HEK293T (cell line): ENCODE measurements at places on chromosomes 12 and 14.

GRCh38 chr14:78131616-78132015 lies 38.6 kb upstream of the NRXN3 start:
- DNase-seq, result no peak

- no peak for DNase-seq
These were observed 35.9 kb upstream of the WNK1 start for GRCh38 chr12:716506-716905.

GRCh38 chr12:89247967-89248366 lies 104.3 kb downstream of the DUSP6 start:
- no peak for DNase-seq

- DNase-seq, result no peak
These were observed 9.2 kb upstream of the PRH2 start for GRCh38 chr12:10919809-10920208.

DNA sequence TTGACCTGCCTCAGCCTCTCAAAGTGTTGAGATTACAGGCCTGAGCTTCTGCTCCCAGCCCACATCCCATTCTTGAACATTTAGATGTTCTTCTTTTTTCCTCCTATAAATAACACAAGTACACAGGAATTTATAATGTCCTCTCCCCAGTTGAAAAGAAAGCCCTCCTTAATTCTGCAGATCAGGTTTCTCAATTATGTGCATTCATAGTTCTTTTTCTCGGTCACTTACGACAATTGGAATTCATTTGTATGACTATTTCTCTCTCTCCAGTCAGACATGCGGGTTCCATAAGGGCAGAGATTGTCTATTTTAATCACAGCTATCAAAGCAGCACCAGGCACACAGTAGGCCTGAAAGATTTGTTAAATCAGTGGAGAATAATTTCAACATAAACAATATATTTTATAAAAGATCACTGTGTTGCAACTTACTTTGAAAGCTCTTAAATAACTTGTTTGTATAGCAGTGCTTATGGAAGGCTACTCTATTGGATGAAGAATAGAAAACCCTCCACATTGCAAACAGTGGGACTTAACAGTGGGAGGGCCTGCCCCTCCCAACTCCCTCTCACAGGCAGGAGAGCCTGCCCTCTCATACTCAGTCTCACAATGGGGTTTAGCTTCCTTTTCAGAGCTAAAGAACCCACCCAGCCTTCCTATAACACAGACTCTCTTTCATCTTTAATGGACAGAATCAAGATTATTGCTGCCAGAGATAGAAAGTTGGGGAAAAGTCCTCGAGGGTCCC lies 84.1 kb upstream of the TRAF3 start:
- peak; percentile 33 for DNase-seq

- DNase-seq, result no peak
These were observed 445.8 kb upstream of the TBX3 start for GRCh38 chr12:115129727-115130126.

GRCh38 chr12:58211211-58211610 lies 269.8 kb downstream of the ATP23 start:
- DNase-seq, result no peak

DNA sequence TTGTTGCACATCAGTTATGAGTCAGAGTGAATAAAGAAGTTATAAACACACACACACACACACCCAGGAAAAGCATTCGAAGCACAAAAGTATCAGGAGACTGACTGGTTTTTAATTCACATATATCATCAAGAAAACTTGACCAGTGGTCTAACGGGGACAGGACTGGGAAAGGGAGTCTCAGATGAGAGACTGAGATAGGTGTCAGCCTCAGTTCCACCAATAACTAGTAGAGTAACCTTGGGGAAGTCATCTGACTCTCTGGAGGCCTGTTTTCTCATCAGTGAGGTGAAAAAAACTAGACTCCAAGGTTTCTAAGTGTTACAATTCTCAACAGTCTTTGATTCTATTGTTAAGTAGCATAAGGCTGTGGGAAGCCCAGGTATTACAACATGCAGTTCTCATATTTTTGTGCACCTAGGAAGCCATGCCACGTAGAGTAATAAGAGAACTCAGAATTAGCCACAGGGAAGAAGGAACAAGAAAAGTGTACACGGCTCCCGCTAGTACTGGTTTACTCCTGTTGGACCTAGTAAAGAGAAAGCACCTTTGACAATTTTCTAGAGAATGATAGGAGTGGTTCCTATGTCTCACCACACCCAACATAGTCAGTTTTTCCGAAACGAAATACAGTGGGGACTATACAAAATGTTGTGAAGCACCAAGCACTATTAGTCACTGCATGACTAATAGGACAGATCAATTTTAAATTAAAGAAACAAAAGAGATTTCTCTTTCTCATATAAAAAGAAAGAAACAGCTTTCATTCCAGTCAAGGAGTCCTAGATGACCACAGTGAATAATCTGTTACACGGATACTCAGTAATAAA lies 5.0 kb downstream of the PPTC7 start:
- DNase-seq, result no peak

DNA sequence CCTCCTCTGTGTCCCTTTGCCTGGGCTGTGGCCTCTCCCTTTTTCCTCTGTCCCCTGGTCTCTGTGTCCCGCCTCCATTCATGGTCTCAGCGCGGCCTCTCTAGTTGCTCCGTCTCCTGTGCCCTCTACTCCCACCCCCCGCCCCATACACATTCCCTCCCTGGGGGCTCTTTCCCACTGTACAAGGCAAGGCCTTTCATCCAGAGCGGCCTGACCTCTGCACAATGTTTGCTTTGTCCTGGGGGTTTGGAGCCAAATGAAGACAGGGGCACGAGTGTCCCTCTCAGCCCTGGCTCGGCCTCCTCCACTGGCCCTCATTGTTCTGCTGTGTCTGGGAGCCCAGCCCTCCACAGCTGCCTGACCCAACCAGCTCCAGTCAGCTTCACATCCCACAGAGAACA lies 678.6 kb downstream of the BCL11B start:
- no peak for DNase-seq

DNA sequence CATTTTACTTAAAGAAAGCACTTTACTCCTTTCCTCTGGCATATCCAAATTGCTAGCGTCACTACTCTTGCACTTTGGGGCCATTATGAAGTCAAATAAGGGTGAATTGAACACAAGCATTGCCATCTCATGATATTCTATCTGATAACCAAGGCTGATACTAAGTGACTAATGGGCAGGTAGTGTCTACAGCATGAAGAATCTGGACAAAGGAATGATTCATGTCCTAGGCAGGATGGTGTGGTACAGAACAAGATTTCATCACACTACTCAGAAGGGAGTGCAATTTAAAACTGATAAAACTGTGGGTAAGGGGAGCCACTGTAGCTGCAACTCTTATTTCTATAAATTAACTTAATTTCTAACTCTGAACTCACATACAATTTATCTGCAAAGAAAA lies 7.7 kb upstream of the SLC6A15 start:
- no peak for DNase-seq

GRCh38 chr12:117350140-117350539 lies 11.3 kb downstream of the NOS1 start:
- DNase-seq, result no peak

- no peak for DNase-seq
These were observed 7.6 kb upstream of the STAT6 start for GRCh38 chr12:57118711-57119271.

DNA sequence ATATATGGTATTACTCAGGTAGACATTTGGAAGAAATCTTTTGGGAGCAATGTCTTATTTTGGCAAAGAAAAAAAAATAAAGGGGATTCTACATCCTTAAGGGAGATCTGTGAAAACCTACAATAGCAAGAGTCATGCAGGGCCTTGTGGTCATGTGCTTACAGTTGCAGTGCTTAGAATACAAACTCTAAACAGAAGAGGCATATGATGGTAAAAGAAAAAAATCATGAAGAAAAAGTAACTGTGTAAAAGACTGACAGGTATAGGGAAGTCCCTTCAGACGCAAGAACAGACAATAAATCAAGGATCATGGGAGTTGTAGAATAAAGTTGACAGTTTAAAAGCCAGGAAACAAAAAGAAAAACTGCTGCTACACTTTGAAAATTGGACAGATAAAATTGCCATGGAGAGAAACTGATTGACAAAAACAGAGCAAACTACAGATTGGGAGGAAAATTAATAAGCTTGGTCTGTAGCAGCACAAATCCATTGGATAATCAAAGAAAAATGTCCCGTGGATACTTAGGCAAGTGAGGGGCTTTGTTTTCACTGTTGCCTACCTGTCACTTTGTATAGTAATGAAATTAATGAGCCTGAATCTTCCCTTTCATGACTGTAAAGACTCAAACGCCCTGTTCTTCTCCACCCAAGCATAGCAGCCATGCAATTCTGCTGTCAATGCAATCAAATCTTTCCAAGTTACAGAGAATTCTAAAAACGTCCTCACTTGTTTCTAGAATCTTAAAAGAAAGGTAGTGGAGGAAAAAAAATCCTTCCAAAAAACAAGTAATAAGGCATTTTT lies 402.0 kb downstream of the SYT1 start:
- no peak for DNase-seq
